ENCODE measurements at places on chromosomes 7 and 10. TPM values are rescaled to one million over a fixed set of nuclear protein-coding genes. Genes with fewer than 3 reads are reported as not detected.

HK1 gene
- 54.6 TPM for total RNA-seq

DNA sequence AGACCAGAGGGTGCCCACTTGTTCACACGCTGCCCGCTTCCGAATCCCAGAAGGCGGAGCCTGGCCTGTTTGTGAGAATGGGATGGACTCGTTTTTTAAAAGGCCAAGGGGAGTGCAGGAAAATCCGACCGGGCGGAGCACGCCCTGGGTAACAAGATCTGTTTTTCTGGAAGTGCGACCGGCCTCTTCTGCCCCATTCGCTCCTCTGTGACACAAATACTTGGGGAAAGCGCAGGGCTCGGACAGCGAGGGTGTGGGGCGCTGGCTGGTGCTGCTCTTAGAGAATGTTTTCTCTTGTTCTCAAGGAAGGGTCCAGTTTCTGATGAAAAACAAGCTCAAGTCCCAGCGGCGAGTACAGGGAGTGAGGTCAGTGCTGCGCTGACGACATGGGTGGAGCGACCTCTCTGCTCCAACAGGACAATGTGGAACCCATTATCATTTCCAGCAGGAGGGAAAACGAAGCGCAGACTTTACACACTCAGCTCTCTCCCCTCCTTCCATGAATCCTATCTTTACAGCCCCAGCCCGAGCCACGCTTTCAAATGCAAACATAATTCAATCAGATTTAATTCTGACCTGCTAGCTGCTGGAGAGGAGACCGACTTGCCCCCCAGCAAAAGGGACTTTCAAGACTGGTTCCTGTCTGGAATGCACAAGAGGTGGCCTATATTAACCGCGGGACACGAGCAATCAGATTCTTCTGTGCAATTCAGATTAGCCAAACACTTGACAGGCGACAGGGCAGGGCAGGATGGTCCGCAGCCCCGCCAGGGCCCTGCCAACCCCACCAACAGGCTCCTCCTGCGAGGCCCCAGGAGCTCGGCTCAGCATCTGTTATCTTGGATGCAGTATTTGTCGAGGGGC, 1.1 kb downstream of the RADIL start:
- H3K27ac ChIP-seq = no peak overlapping the region
- no peak overlapping the region for H3K4me3 ChIP-seq
- no peaks in the 10 kb centered on the region for H3K27me3 ChIP-seq
- no peak for DNase-seq
- no peaks in the 10 kb centered on the region for H3K36me3 ChIP-seq

SLC29A4 gene
- not detected for total RNA-seq

DNA sequence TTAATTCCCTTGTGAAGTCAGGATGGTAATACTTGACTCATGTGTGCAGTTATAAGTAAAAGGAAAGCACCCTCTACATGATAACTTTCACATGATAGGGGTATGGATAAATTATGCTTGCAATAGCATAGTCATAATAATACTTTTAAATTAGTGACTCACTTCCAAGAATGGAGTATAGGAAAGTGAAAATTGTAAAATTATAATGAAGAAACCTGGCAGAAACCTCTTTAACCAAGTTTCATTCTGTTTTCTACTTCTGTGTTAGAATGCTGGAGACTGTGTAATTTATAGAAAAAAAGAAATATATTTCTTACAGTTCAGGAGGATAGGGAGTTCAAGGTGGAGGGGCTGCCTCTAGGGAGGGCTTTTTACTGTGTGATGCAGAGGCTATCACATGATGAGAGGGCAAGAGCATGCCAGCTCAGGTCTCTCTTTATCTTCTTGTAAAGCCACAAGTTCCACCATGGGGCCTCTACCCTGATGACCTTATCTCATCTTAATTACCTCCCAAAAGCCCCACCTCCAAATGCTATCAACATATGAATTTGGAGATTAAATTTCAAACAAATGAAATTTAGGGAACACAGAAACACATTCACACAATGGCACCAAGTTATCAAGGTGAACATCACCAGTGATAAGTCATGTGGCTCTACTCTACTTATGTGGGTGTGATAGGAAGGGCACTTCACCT, 43.2 kb downstream of the HDAC9 start:
- no peaks in the 10 kb centered on the region for H3K36me3 ChIP-seq
- no peak overlapping the region for H3K27ac ChIP-seq
- peaks cover 6% of the 10 kb centered on the region for H3K27me3 ChIP-seq

DNA sequence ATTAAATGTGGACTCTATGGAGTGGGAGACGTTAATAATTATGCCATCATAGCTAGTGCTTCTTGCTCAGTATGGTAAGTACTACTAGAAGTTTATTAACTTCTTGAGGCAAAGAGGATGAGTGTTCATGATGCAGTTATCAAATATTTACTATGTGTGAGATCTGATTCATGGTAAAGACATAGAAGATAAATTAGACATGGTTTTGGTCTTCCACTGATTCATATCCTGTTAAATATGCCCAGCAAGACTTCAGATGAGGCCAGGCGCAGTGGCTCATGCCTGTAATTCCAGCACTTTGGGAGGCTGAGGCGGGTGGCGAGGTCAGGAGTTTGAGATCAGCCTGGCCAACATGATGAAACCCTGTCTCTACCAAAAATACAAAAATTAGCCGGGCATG, 547.1 kb upstream of the ANKRD30A start:
- H3K27ac ChIP-seq = no peak overlapping the region
- no peak overlapping the region for H3K4me3 ChIP-seq
- no peaks in the 10 kb centered on the region for H3K4me1 ChIP-seq
- no peaks in the 10 kb centered on the region for H3K27me3 ChIP-seq

MMP21 gene
- not detected for total RNA-seq

DNA sequence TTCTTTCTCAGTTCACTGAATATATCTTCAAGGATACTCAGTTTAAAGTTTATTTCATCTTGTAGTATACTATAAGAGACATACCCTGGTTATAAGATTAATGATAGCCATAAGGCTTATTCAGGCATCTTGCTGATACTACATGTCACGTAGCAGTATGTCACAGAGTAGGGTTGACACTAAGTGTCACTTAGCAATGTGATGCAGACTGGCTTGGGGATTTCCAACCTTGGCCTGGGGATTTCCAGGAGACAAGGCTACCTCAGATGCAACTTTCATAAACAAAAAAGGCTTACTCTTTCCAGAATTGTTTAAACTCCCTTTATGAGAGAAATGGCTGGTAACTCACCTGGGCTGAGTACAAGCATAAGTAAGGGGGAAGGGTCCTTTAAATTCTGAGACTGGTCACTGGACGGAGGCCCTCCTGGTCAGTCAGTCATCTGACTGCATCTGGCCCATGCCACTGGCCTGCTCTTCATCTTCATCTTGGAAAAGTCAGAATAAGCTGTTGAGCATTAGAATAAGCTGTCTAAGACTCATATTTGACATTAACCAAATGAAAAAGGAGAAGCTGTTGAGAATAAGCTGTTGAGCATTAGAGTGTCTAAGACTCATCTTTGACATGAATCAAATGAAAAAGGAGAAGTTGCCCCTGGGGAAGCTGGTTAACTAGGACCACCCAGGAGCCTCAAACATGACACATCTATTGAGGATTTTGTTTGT, 9.5 kb downstream of the SLC13A1 start:
- no peak overlapping the region for H3K27ac ChIP-seq
- H3K4me3 ChIP-seq = no peak overlapping the region
- H3K36me3 ChIP-seq = no peaks in the 10 kb centered on the region
